ENCODE measurements at places on chromosomes 4 and X. TPM values are rescaled to one million over a fixed set of nuclear protein-coding genes. Genes with fewer than 3 reads are reported as not detected.

MAMLD1 gene
- 1.6 TPM for total RNA-seq

DNA sequence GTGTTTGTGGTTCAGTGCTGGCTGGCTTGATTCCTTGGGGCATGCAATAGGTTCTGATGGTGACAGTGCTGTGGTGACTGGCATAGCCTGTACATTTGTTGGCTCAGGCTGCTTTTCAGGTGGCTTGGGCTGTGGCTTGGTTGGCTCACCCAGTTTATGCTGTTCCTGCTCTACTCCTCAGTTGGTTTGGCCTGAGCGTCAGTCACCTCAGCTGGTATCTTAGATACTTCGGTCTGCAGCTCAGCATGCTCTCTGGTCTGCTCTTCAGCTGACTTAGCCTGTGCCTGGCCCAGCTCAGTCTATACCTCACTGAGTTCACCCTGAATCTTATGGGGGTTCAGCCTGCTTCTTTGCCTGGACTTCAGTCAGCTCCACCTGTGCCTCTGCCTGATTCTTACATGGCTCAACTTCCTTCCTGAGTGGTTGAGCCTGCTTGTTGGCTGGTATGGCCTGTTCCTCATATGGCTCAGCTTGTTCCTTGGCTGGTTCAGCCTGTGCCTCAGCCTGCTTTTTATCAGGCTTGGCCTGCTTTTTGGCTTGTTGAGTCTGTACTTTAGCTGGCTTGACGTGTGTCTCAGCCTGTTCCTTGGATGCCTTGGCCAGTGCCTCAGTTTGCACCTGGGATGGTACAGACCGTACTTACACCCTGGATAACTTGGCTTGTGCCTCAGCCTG, 170.6 kb downstream of the MSN start:
- H3K4me3 ChIP-seq, result no peak overlapping the region
- no peaks in the 10 kb centered on the region for H3K27me3 ChIP-seq
- no peaks in the 10 kb centered on the region for H3K36me3 ChIP-seq
- H3K4me1 ChIP-seq, result no peaks in the 10 kb centered on the region
- no peak for DNase-seq
- H3K27ac ChIP-seq, result no peak overlapping the region

DNA sequence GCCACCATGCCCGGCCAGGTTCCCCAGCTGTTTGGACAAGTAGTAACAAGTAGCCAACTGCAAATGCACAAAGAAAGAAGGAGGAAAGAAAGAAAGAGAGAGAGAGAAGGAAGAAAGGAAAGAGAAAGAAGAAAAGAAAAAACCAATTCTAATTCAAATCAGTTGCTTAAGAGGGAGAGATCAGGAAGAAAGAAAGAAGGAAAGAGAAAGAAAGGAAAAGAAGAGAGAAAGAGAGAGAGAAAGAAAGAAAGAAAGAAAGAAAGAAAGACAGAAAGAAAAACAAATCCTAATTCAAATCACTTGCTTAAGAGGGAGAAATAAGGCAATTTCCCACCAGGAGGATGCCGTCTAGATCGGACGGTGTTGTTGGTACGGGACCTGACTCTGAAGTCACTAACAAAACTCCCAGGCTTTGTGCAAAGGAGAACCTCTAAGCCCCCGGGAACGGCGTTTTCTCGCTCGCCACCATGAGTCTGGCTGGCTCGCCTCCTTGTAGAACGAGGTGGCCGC, 95.5 kb upstream of the PPP2R3B start:
- DNase-seq, result no peak
- H3K27me3 ChIP-seq, result peaks cover 7% of the 10 kb centered on the region
- H3K4me3 ChIP-seq, result no peak overlapping the region
- H3K4me1 ChIP-seq, result no peaks in the 10 kb centered on the region

- H3K27ac ChIP-seq, result no peak overlapping the region
- no peaks in the 10 kb centered on the region for H3K27me3 ChIP-seq
- H3K4me1 ChIP-seq, result no peaks in the 10 kb centered on the region
- no peak overlapping the region for H3K4me3 ChIP-seq
These were observed 232.3 kb upstream of the TENM3 start for GRCh38 chr4:182010876-182011275.

SORCS2 gene
- total RNA-seq, result 6.4 TPM

MGARP gene
- total RNA-seq, result 1.2 TPM

DNA sequence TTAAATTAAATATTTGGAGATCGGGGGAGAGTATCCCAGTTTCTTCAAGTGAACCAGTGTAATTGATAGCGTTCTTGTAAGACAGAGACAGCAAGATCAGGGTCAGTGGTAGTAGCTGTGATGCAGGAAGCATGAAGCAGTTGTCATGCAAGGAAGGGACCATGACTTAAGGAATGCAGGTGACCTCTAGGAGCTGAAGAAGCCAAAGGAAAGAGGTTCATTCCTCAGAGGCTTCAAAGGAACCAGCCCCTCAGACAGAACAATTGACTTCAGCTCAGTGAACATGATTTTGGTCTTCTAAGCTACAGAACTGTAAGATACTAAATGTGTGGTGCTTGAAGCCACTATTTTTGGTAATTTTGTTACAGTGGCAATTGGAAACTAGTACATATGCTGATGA, 51.6 kb downstream of the GLRB start:
- H3K4me3 ChIP-seq, result no peak overlapping the region
- DNase-seq, result no peak
- no peaks in the 10 kb centered on the region for H3K4me1 ChIP-seq
- no peak overlapping the region for H3K27ac ChIP-seq
- H3K27me3 ChIP-seq, result no peaks in the 10 kb centered on the region
- no peaks in the 10 kb centered on the region for H3K36me3 ChIP-seq

DNA sequence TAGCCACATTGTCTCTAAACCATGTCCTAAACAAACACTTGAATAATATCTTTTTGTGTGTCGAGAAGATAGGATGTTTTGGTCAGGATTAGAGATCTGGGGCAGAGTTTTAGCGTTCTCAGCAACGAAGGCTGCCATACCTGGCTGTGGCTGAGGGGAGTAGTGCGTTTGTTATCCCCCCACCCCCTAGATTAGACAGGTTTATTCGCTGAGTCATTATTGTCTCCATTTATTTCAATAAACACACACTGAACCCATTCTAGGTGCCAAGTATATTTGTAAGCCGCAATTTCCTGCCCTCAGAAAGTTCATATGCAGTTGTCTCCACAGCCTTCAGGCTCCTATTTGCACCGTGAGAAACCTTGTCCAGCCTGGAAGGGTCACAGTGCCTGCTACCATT, 1684.8 kb upstream of the TENM3 start:
- no peaks in the 10 kb centered on the region for H3K36me3 ChIP-seq
- no peaks in the 10 kb centered on the region for H3K27me3 ChIP-seq
- no peak overlapping the region for H3K4me3 ChIP-seq
- H3K4me1 ChIP-seq, result no peaks in the 10 kb centered on the region
- H3K27ac ChIP-seq, result no peak overlapping the region
- no peak for DNase-seq

SORBS2 gene
- 849 TPM for total RNA-seq

- no peak for DNase-seq
- no peaks in the 10 kb centered on the region for H3K27me3 ChIP-seq
- H3K27ac ChIP-seq, result no peak overlapping the region
- H3K4me3 ChIP-seq, result no peak overlapping the region
These were observed 57.7 kb upstream of the VEGFC start for GRCh38 chr4:176850436-176850835.

HSFX2 gene
- not detected for total RNA-seq

Data from sigmoid colon (tissue), 7 donors.